ENCODE measurements at places on chromosomes 6 and 20.

DNA sequence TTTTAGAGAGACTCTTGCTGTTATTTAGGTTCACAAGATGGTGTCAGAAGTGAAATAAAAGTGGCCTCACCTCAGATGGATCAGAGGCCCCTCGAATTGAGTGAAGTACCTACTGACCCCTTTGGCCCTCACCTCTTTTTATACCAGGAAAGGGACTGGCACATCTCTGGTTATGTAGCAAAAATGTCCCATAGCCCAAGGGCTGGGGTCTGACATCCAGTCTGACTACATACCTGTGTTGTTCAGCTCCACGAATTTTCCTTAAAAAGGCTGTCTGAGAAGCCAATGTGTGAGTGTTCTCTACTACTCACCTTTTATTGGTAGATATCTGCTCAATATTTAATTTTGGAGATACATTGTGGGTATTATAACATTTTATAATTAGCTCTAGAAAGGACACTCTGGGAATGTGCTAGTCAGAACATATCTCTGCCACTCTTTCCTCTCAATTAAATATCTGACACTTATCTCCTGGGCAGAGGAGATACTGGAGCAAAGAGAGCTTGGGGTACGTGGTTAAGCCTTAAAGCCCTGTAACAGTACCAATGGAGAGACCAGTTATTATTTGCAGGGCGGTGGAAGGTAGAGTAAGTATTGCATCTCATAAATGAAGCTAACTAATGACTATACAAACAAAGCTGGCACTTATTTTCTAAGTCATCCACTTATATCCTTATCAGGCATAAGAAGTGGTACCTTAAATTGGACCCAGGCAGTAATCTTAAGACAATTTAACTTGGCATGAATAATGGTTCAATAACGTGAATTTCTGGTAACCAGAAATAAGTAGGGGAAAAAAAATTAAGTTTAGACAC is 20.0 kb upstream of the IL22RA2 start:
- no peak for DNase-seq

- no peak for DNase-seq
Measured at GRCh38 chr6:146950351-146950835, 253.8 kb upstream of the STXBP5 start.

- no peak for DNase-seq
Measured at GRCh38 chr6:46862381-46862780, 59.4 kb downstream of the ADGRF5 start.

DNA sequence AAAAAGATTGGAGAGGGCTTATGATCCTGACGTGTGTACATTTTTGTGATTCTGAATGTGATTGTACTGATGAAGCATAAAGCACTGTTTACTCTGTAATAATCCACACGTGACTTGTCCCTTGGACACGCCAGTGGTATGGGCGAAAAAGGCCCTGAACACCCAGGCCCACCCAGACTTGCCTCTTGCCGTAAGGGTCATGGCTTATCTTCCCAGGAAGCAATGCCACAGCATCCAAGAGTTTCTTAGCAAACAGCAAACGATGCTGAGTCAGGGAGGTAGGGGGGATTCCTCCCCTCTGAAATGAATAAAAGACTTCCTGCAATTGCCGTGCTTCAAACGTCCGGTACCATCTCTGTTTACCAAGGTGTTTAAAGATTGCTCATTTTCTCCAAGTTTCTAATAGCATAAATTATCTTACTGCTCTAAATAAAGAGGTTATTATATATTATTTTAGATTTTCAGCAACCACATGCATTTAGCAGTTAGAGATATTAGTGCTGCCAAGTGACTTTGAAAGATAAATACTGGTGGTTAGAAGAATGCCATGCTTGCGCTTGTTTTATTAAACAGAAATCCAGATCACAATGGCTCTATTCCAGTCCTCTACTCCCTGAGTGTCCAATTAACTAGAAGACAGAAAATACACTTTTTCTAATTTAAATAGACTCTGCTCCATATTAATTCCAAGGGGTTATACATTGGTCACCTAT is 212.8 kb upstream of the CST7 start:
- DNase-seq = no peak

GRCh38 chr6:114375541-114376192 is 32.8 kb upstream of the HS3ST5 start:
- no peak for DNase-seq

DNA sequence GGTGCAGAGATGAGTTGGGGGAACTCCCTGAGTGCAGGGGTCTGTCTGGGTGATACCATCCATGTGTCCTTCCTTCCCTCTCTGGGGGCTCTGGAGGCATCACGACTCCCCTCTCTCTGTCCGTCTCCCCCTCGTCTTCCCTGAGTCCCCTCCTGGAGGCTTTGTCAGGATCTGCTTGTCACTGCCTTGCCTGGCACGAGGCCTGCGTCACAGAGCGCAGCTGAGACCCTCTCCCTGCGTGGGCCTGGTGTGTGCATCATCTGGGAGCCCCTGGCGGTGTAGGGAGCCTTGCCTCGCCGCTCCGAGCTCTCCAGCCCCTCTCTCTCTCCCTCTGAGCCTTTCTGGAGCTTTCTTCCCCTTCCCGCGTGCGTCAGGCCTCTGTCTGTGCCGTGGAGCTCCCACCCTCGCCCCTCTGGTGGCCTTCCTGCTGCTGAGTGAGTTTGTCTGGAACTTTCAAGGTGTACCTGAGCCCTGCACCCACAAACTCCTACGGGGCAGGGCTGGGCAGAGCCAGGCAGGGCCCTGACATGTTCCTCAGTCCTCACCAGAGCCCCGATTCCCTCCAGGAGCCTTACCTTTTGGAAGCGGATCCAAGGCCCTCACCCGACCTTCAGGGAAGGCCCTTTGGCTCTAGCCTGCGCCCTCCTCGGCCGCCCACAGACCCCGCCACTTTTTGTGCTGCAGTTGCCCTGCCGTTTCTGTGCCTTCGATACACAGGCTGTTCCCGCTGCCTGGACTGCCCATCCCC is 70.3 kb downstream of the SRC start:
- DNase-seq = no peak

DNA sequence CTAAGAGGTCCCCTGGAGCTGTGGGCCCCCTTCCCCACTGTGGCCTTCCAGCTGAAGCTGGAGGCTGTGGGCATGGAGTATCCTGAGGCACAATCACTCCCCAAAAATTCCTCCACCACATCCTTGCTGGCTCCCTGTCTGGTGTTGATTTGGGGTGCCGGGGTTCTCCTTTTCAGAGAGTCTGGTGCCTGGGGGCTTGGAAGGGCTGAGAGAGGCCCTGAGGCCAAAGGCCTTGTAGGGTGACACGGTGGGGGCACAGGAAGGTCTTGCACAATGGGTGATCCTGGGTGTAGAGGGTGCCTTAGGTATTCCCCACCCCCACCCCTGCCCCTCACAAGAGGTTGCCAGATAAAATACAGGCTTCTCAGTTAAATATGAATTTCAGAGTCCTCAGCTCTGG is 33.2 kb upstream of the VEGFA start:
- no peak for DNase-seq

GRCh38 chr6:137226697-137227096 is 7.5 kb upstream of the IFNGR1 start:
- DNase-seq = no peak

All from neural crest cell (in vitro differentiated cells).